Foreskin keratinocyte (primary cell): ENCODE measurements at places on chromosomes 4 and X.

DNA sequence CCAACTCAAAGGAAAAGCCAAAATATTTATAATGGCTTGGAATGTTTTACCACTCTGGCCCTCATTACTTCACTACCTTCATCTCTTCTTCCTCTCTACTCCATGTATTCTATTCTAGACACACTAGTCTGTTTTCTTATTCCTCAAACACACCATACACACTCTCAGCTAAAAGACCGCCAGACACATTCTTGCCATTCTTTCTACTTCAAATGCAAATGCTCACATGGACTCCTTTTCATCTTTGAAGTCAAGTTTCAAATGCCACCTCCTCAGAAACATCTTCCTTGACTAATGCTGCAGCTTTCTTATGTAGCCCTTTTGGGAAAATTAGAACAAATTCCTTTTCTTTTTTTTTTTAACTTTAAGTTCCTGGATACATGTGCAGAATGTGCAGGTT, 412.9 kb upstream of the FMR1 start:
- DNase-seq = no peak

DNA sequence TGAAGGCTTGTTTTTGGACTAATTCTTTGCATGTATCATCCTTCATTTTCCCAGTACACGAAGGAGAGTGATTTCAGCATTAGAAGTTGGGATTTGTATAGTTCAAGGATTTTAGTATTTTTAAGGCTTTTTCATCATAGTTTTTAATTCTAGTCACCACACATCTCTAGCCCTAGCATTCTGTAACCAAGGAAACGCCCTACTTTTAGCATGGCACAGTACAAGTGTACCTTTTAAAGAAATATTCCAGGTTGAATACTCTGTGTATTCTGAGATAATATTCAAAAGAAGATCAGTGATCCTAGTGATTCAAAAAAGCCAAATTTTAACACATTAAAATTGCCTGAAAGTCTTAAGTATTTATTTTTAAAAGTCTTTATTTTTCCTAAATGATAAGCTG, 150.5 kb downstream of the RAP1GDS1 start:
- DNase-seq = no peak

DNA sequence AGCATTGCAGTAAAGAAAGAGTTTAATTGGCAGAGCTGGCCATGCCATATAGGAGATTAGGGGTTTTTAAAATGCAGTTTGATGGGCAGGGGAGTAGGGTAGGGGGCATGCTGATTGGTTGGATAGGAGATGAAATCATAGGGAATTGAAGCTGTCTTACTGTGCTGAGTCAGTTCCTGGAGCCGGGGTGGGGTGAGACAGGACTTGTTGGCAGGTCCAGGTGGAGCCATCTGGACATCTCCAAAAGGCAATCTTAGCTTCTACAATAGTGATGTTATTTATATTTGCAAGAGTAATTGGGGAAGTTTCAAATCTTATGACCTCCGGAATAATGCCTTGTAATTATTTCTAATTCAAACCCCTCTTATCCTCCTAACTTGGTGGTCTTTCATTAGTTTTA, 32.4 kb upstream of the PGM2 start:
- no peak for DNase-seq

DNA sequence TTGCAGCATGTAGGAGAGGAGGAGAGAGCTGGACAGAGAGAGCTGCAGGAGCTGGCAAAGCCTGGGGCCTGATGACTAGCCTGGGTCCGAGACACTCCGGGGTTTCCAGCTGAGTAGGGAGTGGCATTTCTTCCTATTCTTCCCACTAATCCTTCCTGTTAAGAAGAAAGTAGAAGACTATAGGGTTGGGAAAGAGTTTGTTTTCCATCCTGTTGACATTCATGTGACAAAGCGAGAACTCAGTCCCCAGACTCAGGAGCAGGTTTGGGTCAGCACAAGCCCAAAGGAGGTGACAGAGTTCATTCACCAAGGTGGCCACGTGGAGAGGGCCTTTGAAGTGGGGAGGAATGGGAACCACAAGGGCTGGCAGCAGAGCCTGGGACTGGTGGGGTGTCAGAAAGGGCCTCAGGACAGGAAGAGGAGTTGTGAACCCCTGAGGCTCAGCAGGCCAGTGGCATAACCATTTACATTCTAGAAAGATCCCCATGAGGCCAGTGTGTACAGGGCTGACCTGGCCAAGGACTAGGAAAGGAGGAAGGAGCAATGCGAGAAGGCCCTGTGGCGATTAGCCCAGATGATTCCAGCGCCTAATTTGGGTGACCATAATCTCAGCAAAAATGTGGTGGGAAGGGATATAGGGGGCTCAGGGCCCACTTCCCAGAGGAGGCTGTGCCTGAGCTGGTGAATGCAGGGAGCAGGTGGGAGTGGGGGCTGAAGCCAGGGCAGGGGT, 3.3 kb upstream of the HAUS3 start:
- no peak for DNase-seq

DNA sequence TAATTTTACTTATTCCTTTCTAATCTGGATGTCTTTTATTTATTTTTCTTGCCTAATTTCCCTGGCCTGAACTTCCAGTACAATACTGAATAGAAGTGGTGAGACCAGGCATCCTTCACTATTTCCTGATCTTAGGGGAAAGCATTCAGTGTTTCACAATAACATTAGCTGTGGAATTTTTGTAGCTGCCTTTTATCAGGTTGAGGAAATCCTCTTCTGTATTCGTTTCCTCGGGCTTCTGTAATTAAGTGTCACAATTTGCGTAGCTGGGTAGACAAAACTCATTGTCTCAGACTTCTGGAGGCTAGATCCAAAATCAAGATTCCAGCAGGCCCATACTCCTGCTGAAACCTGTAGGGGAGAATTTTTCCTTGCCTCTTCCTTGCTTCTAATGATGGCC, 598.4 kb upstream of the FTHL17 start:
- DNase-seq = no peak

DNA sequence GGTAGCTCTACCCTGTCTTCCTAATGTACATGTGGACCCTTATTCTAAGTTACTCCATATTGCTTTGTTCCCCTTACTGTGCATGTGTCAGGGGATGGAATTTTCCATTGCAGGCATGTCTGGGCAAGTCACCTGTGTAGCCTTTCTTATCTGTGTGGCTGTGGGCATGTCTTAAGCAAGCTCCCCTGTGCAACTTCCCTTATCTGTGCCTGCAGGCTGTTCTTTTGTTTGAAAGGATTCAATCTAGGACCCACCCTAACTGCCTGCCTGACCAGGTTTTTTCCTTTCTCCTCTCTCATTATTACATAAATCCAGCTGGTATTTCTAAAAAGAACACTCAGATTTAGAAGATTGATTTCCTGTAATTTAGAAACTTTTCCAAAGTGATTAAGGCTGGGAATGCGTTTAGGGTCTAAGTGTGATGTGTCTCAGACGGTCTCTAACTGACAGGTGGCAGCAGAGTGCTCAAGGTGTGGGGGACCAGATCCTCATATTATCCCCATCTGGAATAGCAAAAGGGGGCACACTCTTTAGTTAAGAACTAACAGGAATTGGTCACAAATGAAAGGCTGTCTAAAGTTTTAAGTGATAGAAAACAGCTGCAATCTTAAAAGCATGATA, 198.9 kb upstream of the PPP1R2C start:
- DNase-seq = peak; percentile 63

DNA sequence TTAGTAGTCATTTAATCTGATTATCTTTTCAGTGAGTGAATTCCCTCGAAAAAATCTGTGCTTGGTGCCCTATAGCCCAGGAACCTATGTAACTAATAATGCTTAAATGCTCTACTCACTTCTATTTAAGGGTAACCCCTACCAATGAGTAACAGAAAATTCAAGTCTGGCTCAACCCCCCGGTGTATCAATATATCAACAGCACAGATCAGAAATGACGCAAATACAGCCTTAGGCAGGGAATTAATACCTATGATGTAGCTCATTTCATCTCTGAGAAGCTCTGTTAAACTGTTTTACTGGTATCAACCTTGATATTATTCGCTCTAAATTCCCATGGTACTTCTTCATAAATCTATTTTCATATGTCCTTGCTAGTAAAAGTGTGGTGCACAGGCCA, 28.6 kb downstream of the PDGFC start:
- peak; percentile 82 for DNase-seq

GRCh38 chr4:107792711-107793110, 32.0 kb upstream of the SGMS2 start:
- DNase-seq = no peak

- DNase-seq = no peak
Measured at GRCh38 chrX:70079297-70079696, 17.0 kb downstream of the OTUD6A start.

GRCh38 chrX:39065051-39065871, 264.0 kb downstream of the MID1IP1 start:
- no peak for DNase-seq

GRCh38 chr4:2583092-2583491, 46.6 kb downstream of the FAM193A start:
- no peak for DNase-seq

DNA sequence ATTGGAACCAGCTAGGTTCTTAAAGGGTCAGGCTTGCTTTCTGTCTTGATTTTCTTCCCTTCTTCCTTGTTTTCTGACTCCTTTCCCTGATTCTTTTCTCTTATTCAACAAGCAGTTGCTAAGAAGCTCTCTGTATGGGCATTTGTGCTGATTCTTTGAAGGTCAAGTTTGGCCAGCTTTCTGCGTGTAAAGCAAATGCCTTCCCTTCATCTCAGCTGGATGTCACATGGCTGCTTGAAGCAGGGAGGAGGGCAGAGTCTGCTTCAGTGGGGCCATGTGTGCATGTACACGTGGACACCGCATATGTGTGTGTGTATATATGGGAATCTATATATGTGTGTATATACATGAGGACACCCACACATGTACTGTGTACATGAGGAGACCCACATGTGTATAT, 139.9 kb upstream of the ATP6AP2 start:
- no peak for DNase-seq

GRCh38 chrX:12709047-12709446, 82.2 kb upstream of the PRPS2 start:
- DNase-seq = no peak

DNA sequence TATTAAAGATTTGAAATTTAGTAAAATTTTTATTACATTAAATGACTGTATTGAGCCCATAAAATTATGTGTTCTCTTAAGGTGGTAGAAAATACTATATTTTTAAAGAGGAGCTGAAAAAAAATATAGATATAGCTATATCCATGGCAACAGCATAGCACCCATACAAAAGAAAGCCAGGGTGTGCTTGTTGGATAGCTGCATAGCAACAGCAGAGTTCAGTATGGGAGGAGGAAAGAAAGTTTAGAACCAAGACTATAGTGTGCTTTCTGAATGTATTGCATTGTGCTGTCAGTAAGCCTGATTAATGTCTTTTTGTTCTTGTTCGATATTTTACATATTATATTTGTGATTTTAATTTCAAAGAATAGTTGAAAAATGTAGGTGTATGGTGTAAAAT, 78.4 kb downstream of the GRID2 start:
- DNase-seq = no peak

- DNase-seq = no peak
Measured at GRCh38 chr4:87967193-87967592, 8.3 kb upstream of the SPP1 start.

DNA sequence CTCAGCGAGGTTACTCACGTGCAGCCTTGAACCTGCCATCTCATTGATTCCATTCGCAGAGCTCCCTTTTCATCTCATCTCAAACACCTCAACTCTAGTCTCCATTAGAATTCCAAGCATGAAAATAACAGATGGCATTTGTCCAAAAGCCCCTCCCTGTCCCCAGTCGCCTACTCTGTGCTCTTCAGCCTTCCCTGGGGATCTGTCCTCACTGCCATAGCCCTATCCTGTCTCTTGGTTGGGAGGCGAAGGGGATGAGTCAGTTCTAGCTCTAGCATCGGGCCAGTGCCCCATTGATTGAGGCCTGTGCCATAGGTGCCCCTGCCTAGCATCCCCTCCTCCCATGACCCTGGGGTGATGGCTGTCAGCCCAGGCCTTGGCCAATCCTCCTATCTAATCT, 134.0 kb upstream of the PJA1 start:
- DNase-seq = no peak

DNA sequence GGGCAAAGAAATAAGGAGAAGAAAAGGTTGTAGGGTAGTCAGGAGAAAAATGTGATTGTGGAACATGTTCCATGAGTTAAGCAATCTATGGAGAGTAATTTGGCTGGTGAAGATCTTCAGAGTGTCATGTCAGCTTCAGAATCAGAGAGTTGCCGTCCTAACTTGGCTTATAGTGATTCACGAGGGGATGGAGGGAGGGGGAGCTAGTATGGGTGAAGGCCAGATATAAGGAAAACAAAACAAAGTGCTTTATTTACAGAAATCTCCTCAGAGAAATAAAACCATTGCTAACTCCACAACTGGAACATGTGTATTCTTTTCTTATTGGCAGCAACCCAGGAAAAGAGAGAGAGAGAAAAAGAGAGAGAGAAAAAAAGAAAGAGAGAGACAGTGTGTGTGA, 256.5 kb upstream of the NRK start:
- no peak for DNase-seq

DNA sequence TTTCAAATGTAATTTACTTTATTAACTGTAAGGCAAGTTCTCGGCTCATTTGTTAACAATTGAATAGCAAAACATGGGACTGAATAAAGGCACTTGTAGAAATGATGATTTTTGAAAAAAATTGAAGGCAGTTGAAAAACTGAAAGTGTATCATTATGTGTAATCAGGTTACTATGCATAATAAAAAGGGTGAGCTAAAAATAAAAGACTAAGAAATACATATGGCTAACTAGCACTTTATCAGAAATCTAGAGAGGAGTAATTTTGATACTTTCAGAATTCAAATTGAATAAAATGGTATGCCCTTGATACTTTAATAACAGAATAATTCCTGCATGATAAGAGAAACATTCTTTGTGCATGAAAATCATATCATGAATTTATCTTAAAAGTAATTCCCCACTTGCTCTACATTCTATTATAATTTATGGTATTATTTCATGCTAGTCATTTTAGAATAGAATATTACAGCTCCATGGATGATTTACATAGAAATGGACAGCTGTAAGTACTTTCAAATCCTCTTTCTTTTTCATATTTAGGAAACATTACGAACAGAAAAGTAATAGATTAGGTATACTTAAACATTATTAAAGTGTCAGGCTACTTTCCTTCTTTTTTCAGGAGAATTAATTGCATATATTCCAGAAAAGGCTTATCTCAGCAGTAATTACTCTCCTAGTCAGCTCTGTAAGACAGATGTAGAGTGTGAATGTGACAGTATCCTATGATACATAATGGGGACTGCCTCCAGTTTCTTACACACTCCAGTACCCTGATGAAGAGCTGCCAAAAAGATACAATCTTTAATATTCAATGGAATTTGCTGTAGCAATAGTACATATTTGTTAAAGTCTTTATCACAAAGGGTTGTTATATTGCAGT, 697.3 kb downstream of the CCSER1 start:
- DNase-seq = no peak

- no peak for DNase-seq
Measured at GRCh38 chrX:78109458-78109857, 5.4 kb downstream of the PGK1 start.

DNA sequence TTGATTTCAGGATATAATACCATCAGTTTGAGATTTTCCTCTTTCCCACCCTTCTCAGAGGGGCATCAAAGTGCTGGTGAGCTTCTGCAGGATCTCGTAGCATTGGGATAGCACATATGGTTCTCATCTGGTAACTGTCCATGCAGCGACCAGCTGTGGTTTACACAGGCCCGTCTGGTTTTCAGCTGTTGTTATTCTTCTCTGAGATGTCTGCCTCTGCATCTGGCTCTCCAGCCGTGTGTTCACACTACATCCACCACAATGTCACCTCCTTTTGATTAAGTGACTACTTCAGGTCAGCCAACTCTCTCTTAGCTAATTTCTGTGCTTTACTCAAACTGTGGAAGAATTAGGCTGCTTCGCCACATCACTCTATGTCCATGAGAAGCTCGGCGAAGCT, 676.7 kb upstream of the TENM3 start:
- DNase-seq = no peak

GRCh38 chrX:77298790-77299189, 148.4 kb upstream of the FGF16 start:
- no peak for DNase-seq
